Esophagus squamous epithelium (tissue), 5 donors: ENCODE measurements at places on chromosomes 11 and 22.
A peak's percentile ranks its signal among the peaks of the same experiment; 100 is the strongest.

DNA sequence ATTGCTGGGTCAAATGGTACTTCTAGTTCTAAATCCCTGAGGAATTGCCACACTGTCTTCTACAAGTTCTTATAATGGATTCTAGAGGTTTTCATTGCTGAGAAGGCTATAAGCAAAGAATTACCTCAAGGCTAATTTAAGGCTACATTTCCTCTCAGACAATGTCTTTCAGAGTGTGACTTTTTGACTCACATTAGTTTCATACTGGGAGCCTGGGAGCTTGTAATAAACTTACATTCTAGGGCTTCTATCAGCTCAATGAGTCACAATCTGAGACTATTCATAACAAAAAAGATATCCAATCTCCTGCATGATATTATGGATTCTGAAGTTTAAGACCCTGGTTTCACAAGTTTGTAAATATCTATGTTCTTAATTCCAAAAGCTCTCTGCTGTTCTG is 408.7 kb downstream of the LRRC4C start:
- H3K27ac ChIP-seq, result no peak overlapping the region
- H3K27me3 ChIP-seq, result no peaks in the 10 kb centered on the region

GRCh38 chr11:130548491-130548833 is 100.0 kb downstream of the ADAMTS15 start:
- no peak for DNase-seq
- H3K36me3 ChIP-seq, result no peaks in the 10 kb centered on the region
- no peaks in the 10 kb centered on the region for H3K27me3 ChIP-seq
- H3K4me1 ChIP-seq, result no peaks in the 10 kb centered on the region
- no peak overlapping the region for H3K27ac ChIP-seq

DNA sequence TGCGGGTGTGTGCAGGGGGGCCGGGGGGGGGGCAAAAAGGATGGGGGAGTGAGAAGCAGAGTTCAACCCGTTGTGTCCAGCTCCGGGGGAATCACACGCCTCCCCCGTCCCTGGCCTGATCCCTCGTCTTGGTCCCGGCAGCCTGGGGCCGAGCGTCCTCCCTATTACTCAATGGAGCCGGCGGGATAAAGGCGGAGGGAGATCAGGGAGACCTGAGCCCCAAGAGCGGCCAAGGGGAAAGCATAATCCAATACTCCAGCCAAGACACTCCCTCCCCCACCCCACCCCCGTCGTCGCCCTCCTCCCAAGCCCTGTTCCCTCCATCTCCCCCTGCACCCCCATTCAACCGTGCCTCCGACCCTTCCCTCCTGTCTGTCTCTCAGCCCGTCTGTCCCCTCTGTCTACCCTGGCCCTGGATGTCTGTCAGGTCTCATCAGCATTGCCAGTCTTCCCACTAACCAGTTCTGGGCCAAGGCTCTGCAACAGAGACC is 2.6 kb downstream of the PHOX2A start:
- H3K4me3 ChIP-seq, result no peak overlapping the region
- peaks cover 66% of the 10 kb centered on the region for H3K4me1 ChIP-seq
- no peak for DNase-seq

GRCh38 chr22:36925388-36926290 is 12.2 kb downstream of the CSF2RB start:
- no peak overlapping the region for H3K27ac ChIP-seq
- peaks cover 16% of the 10 kb centered on the region for H3K4me1 ChIP-seq
- no peak for DNase-seq
- H3K36me3 ChIP-seq, result no peaks in the 10 kb centered on the region
- H3K27me3 ChIP-seq, result no peaks in the 10 kb centered on the region
- H3K4me3 ChIP-seq, result no peak overlapping the region

DNA sequence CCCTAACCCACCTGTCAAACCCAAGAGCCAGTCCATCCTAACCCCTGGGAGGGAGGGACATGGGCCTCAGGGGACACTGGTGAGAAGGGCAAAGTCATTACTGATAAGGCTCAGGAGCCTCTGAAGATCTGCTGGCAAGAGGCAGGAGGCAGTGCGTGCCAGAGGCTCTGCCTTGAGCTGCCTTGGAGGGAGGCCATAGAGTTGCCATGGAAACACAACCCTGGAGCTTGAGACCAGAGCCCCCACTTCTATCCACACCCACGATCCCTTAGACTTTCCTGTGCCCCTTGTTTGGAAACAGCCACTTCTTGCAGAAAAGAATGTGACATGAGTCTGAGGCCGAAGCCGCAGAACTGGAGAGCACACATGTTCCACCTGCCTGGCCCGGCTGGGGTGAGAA is 89.7 kb upstream of the CSNK2A3 start:
- DNase-seq, result no peak
- no peak overlapping the region for H3K27ac ChIP-seq
- H3K4me3 ChIP-seq, result no peak overlapping the region
- no peaks in the 10 kb centered on the region for H3K36me3 ChIP-seq

DNA sequence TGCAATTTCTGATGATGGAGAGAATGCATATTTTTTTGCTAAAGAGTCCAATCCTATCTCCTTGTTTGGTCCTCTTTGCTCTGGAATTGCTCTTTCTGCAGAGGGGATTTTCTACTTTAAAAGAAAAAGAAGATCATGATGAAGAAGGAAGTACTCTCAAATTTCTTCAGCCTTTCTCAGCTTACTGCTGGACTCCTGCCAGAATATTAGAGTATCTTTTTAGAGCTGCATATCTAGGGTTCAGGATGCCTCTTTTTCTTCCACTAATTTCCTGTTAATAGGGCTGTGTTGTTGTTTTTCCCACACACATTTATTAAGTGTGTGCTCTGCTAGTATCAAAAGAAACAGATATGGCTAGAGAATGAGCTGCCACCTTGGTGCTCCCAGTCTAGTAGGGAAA is 18.2 kb downstream of the UBASH3B start:
- H3K27me3 ChIP-seq, result no peaks in the 10 kb centered on the region
- no peaks in the 10 kb centered on the region for H3K4me1 ChIP-seq
- no peak overlapping the region for H3K27ac ChIP-seq
- H3K36me3 ChIP-seq, result no peaks in the 10 kb centered on the region
- no peak for DNase-seq
- no peak overlapping the region for H3K4me3 ChIP-seq

GRCh38 chr11:86442827-86443226 is 68.1 kb downstream of the CCDC81 start:
- no peaks in the 10 kb centered on the region for H3K27me3 ChIP-seq
- DNase-seq, result no peak
- H3K27ac ChIP-seq, result no peak overlapping the region
- no peak overlapping the region for H3K4me3 ChIP-seq

DNA sequence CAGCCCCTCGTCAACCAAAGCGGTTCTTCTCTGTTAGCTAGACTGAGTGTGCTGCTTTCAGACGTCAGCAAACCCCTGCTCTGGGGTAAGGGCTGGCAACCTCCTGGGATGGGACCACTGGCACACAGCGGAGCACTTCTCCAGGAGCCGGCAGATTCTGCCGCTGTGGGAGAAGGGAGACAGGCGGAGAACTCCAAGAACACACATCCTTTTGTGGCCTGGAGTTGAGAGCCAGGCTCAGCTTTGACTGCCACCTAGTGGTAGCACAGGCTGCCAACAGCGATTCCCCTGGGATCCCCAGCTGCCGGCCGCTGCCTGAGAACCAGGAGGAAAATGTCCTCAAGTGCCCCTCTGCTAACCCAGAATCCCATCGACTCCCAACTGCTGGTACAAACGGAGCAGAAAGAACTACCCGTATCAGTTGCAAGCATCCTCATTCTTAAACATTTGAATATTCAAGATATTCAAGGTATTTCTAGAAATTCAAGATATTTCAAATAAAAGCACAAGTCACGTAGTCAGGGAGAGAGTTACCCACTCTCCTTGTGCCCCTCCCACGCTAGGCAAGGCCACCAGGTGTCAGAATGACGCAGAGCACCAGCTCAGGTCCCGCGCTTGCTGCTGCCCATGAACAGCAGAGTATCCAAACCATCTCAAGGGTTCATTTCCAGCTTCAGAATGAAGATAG is 4.9 kb downstream of the LTO1 start:
- H3K27ac ChIP-seq, result peak overlapping the region; percentile 40
- H3K4me3 ChIP-seq, result no peak overlapping the region
- H3K36me3 ChIP-seq, result no peaks in the 10 kb centered on the region
- no peak for DNase-seq
- H3K4me1 ChIP-seq, result peaks cover 35% of the 10 kb centered on the region

DNA sequence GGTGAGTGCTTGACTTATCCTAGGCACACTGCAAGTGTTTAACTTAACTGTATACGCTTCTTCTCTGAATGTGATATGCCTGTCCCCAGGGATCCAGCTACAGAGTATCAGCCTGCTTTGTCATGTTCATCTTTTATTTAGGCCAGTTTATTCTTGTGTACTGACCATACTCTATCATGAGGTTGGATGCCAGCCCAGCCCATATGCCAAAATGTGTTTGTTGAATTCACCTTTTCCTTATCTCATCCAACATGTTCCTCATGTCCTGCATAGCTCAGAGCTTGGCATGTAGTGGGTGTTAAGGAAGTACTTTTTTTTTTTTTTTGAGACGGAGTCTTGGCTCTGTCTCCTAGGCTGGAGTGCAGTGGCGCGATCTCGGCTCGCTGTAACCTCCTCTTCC is 116.2 kb downstream of the NCAM1 start:
- no peaks in the 10 kb centered on the region for H3K36me3 ChIP-seq
- no peaks in the 10 kb centered on the region for H3K4me1 ChIP-seq
- DNase-seq, result no peak
- no peak overlapping the region for H3K4me3 ChIP-seq
- H3K27ac ChIP-seq, result no peak overlapping the region

GRCh38 chr11:128692753-128693415 is 988 bp upstream of the FLI1 start:
- H3K27me3 ChIP-seq, result no peaks in the 10 kb centered on the region
- H3K27ac ChIP-seq, result peak overlapping the region; percentile 92
- H3K36me3 ChIP-seq, result no peaks in the 10 kb centered on the region
- H3K4me3 ChIP-seq, result peak overlapping the region; percentile 74
- H3K4me1 ChIP-seq, result peaks cover 72% of the 10 kb centered on the region

GRCh38 chr11:129743112-129743815 is 72.4 kb upstream of the TMEM45B start:
- no peaks in the 10 kb centered on the region for H3K27me3 ChIP-seq
- H3K27ac ChIP-seq, result no peak overlapping the region
- H3K4me3 ChIP-seq, result no peak overlapping the region
- H3K36me3 ChIP-seq, result no peaks in the 10 kb centered on the region
- DNase-seq, result no peak

GRCh38 chr11:32312865-32313403 is 122.4 kb downstream of the WT1 start:
- H3K36me3 ChIP-seq, result no peaks in the 10 kb centered on the region
- no peaks in the 10 kb centered on the region for H3K27me3 ChIP-seq
- H3K4me3 ChIP-seq, result no peak overlapping the region
- H3K4me1 ChIP-seq, result no peaks in the 10 kb centered on the region
- DNase-seq, result no peak

GRCh38 chr11:36240173-36240572 is 49.1 kb downstream of the COMMD9 start:
- H3K36me3 ChIP-seq, result no peaks in the 10 kb centered on the region
- DNase-seq, result no peak
- H3K4me1 ChIP-seq, result no peaks in the 10 kb centered on the region
- no peak overlapping the region for H3K27ac ChIP-seq

DNA sequence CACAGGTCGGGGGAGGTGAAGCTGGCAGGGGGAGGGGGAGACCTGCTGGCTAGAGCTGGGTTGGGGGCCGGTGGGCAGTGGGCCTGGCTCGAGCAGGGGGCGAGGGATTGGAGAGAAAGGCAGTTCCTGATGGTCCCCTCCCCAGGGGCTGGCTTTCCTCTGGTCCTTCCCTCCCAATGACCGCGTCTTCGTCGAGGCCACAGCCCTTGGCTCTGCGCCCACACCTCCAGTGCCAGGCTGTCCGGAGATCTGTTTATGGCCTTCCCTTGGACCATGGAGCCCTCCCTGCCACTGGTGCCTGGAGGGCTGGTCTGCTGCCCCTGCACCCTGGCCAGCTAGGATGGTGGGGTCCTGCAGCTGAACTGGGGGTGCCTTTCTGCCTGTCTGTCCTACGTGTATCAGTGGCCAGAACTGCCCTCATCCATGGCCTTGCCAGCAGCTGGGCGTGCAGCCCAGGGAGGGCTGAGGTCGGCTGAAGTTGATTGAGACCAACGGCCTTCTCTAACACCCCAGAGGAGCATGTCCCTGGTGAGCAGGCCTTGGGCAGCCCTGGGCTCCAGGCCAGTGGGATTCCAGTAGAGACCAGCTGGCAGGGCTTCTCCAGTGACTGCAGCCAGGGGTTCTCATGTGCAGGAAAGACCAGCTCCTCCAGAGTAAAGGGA is 12.3 kb downstream of the TANGO2 start:
- no peaks in the 10 kb centered on the region for H3K27me3 ChIP-seq
- no peak overlapping the region for H3K27ac ChIP-seq
- DNase-seq, result no peak
- H3K4me3 ChIP-seq, result no peak overlapping the region
- peaks cover 38% of the 10 kb centered on the region for H3K4me1 ChIP-seq

DNA sequence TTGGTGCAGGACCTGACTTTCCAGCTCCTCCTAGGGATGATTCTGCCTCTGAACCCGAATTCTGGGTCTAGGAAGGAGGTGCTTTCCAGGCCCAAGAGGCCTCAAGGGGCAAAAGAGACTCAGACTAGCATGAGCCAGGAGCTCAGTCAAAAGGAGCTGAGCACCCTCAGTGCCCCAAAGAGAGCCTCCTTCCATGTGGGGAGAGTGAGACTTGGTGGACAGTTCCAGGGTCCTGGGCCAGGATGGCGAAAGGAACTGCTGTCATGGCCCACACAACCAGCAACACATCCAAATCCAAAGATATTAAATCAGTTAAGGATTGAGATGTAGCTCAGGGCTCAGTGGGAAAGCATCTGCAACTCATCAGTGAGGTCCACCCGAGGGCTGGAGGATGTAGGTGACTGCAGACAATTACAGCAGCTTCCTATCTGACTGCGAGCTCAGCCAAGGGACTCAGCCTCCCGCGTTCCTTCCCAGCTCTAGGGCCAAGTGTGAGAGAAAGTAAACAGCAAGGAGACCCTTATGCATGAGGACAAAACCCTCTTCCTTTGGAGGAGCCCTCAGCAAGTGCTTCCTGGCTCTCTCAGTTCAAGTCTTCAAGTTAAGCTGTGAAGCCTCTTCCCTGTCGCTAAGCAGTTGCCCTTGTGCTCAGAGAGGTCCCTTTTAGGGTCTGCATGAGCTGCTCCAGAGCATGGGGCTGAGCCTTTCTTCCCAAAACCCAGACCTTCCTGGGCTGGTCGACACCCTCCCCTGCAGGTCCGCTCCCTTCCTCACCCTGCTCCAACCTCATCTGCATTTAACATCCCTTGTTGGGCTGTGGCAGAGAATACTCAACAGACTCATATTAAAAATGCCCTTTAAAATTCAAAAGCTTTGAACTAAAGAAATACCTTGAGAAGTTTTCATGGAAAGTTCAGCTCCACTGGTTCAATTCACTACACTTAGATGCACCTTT is 35.8 kb downstream of the C11orf58 start:
- H3K4me1 ChIP-seq, result peaks cover 5% of the 10 kb centered on the region
- H3K27me3 ChIP-seq, result no peaks in the 10 kb centered on the region
- H3K27ac ChIP-seq, result no peak overlapping the region
- H3K36me3 ChIP-seq, result no peaks in the 10 kb centered on the region
- no peak for DNase-seq

- no peaks in the 10 kb centered on the region for H3K27me3 ChIP-seq
- no peak overlapping the region for H3K27ac ChIP-seq
- no peaks in the 10 kb centered on the region for H3K4me1 ChIP-seq
- H3K36me3 ChIP-seq, result no peaks in the 10 kb centered on the region
- H3K4me3 ChIP-seq, result no peak overlapping the region
Observed at GRCh38 chr11:2589538-2589934, 110.3 kb downstream of the KCNQ1OT1 start.

- H3K27ac ChIP-seq, result no peak overlapping the region
- no peak for DNase-seq
- no peak overlapping the region for H3K4me3 ChIP-seq
- H3K27me3 ChIP-seq, result no peaks in the 10 kb centered on the region
- H3K4me1 ChIP-seq, result no peaks in the 10 kb centered on the region
Observed at GRCh38 chr11:12523180-12523924, 146.0 kb downstream of the PARVA start.
